ENCODE measurements at places on chromosomes 4 and X.

GRCh38 chr4:2900741-2901140 is 57.1 kb downstream of the ADD1 start:
- DNase-seq, result no peak

GRCh38 chrX:9383655-9384054 is 81.2 kb upstream of the TBL1X start:
- no peak for DNase-seq

DNA sequence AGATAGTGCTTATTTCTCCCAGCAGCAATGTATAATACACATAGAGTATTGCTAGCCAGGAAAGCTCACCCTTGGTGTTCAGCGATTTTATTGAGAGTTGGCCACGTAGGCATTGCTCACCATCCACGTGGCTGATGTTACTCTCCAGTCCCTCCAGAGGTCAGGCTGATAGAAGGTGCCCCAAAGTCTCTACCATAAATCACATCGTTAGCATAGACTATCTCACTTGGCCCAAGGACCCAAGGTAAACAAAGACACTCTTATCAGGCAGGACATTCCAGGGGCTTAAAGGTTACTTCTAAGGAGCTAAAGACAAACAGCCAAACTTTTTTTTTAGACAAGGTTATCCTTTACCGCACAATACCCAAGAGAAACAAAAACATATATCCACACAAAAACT is 30.3 kb upstream of the RGN start:
- no peak for DNase-seq

GRCh38 chr4:121079376-121079775 is 7.0 kb upstream of the NDNF start:
- DNase-seq, result no peak

- no peak for DNase-seq
Measured at GRCh38 chrX:18360867-18361266, 6.4 kb upstream of the SCML2 start.

- DNase-seq, result no peak
Measured at GRCh38 chr4:102862016-102862415, 6.8 kb upstream of the CISD2 start.

DNA sequence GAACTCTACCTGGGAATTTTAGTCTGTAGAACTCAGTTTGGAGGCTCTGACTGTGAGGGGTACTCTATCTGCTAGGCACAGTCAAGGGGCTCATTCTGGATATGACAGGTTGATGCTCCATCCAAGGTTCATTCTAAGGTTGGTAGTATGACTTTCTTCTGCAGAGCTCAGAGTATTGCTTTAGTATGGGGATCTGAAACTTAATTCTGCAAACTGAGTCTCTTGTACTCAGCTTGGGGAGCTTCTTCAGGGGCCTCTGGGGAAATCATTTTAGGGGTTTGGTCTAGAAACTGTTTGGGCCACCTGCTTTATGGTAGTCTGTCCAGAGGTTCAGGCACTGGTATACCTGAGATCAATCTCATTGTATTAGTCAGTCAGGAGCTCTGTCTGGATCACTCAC is 9.7 kb upstream of the TSR2 start:
- no peak for DNase-seq

- no peak for DNase-seq
Measured at GRCh38 chr4:189838821-189839497, 101.7 kb upstream of the FRG1 start.

GRCh38 chrX:41234962-41235361 is 99.0 kb upstream of the DDX3X start:
- DNase-seq, result no peak

DNA sequence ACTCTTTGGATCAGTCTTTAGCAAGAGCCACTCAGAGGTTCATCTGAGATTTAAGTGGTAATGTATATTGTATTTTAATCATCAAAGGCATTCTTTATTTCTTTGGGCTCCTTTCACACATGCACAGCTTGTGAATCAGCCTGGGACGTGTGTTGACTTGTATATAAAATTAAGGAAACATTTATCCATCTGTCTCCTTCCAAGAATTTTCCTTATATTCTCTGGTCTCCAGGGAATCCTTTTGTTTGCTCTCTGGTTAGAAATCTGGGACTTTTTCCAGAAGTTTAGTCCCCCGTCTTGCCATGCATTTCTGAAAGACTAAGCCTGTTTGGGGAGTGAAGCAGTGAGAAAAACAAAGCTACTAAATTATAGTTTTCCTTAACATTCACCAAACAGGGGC is 212.3 kb downstream of the DCAF12L2 start:
- DNase-seq, result no peak

DNA sequence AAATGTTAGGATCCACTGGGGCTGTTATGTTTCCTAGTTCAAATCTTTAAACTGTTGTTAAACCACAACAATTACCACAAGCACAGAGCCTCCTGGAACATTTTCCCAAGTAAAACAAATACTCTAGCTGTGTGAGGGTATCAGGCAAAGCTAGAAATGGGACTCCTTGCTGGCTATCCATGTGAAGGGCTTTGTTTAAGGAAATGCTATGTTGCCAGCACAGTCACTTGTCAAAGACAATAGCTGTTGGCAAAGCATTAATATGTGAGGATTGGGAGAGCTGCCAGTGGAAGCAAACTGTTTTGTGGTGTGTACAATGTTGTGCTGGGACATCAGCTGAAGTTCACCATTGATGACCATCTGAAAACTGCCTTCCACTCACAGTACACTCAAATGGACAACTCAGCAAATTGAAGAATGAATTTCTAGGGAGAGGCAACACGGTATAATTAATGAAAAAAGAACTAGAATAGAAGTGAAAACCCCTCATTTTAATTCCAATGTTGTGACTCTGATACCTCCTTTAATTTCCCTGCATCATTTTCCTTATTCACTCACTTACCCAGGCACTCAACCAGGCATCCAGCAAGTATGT is 100.8 kb downstream of the ANXA3 start:
- DNase-seq, result no peak

GRCh38 chrX:64536736-64537135 is 141.5 kb upstream of the MTMR8 start:
- DNase-seq, result no peak

DNA sequence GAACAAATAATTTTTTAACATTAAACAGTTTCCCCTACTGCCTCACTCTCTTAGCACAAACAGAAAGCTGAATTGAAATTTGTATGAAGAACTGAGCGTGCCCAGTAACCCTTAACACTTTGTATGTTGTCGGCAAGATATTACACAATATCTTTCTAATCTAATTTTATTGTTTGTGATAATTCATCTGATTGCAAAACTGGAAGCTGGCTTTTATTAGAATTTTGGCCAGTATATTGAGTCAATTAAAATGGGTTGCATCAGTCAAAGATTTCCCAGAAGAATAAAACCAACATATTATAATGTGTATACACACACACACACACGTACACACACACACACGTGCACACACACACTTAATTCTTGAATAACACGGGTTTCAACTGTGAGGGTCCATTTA is 2332.1 kb downstream of the PCDH7 start:
- DNase-seq, result no peak

Measured in central memory CD4-positive, alpha-beta T cell (primary cell).